ENCODE measurements at places on chromosomes 11 and 22.

GRCh38 chr11:15936011-15936410 lies 420.3 kb downstream of the SOX6 start:
- no peak for DNase-seq

- DNase-seq = no peak
Measured at GRCh38 chr22:19852177-19852781, 2.4 kb downstream of the GNB1L start.

GRCh38 chr22:49535527-49536125 lies 292.0 kb downstream of the BRD1 start:
- no peak for DNase-seq

- no peak for DNase-seq
Measured at GRCh38 chr11:102920118-102920684, 35.3 kb downstream of the MMP13 start.

GRCh38 chr11:132862137-132862536 lies 670.2 kb downstream of the OPCML start:
- no peak for DNase-seq

- no peak for DNase-seq
Measured at GRCh38 chr11:83778596-83778995, 492.4 kb upstream of the CCDC90B start.

- no peak for DNase-seq
Measured at GRCh38 chr11:134574947-134575346, 162.9 kb upstream of the B3GAT1 start.

DNA sequence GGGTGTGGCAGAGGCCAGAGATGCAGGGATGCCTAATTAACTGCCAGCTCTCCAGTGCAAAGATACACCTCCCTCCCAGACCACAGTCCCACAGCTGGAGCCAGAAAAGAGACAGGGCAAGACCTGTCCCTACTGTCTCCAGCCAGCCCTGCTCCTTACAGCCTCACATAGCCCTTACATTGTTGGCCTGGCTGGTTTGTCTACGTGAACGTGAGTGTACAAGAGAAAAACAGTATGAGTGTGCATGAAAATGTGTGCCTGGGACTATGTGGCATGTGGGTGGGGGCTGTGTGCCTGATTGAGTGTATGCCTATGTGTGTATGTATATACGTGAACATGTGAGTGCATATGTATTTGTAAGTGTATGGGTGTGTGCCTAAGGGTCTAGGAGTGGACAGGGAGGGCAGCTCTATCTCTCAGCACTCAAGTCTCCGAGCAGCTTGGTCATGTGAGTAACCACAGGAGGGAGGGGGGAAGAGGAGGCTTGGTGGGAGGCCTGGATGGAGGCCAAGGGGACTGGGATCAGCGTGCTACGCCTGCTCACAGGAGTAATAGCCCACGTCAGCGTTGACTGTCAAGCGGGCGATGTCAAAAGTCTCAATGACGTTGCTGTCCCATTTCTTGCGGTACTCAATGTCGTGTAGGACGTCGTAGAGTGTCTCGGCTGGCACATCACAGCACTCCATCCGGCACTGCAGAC lies 6.6 kb upstream of the ARAP1 start:
- DNase-seq = peak; percentile 79

- no peak for DNase-seq
Measured at GRCh38 chr22:30308518-30309230, 18.1 kb downstream of the TBC1D10A start.

Measured in NCI-H510A (cell line).